Stimulated activated CD4-positive, alpha-beta T cell treated with anti-CD3 and anti-CD28 coated beads, Interleukin-4, amount 100 ng/mL, for 24 hours (primary cell): ENCODE measurements at places on chromosomes 16 and 17.
A peak's percentile ranks its signal among the peaks of the same experiment; 100 is the strongest.

DNA sequence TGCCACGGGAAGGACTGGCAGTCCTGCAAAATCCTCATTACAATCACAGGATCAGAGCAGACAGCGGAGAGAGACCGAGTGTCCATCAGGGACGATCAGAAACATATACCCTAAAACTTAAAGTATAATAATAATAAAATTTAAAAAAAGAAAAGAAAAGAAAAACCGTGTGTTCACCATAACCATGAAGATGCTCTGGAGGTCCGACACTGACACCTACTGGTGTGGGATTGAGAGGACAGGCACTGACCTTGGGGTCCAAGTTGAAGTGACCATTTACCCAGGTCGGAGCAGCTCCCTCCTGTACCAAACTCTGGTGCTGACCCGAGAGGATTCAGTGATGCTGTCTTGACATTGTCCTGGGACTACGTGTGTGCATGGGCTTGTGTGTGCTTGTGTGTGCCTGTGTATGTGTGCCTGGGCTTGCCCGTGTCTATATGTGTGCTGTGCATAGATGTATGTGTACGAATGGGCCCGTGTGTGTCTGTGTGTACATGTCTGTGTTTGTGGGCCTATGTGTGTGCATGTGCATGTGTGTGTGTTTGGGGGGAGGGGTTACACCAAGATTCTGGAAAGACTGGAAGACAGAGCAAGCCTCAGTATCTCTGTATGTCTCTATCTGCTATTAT is 10.0 kb upstream of the CD300LD start:
- DNase-seq: peak; percentile 9

DNA sequence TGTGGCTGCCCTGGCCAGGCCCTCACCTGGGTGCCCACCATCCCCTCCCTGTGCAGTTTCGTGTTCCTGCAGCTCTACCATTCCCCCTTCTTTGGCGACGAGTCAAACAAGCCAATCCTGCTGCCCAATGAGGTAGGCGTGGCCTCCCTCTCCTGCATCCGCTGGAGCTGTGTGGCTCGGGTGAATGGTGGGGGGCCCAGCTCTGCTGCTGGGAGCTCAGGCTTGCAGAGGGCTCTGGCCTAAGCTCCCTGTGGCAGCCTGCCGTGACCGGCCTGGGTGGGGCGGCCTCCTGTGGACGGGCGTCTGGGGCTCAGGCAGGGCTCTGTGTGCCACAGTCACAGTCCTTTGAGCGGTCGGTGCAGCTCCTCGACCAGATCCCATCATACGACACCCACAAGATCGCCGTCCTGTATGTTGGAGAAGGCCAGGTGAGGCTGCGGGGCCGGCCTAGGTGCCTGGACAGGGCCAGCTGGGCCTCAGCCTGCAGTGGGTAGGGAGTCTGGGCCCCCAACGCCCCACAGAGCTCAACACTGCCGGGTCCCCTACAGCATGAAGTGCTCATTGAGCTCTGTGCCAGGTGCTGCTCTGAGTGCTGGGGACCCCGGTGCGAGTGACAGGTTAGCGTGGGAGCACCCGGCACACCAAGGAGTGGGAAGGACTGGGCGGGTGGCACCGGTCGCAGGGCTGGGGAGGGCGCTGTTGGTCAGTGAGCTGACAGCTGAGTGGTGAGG is 37.3 kb downstream of the TSC2 start:
- DNase-seq: no peak

GRCh38 chr16:84532291-84532724 is 27.8 kb upstream of the MEAK7 start:
- no peak for DNase-seq

DNA sequence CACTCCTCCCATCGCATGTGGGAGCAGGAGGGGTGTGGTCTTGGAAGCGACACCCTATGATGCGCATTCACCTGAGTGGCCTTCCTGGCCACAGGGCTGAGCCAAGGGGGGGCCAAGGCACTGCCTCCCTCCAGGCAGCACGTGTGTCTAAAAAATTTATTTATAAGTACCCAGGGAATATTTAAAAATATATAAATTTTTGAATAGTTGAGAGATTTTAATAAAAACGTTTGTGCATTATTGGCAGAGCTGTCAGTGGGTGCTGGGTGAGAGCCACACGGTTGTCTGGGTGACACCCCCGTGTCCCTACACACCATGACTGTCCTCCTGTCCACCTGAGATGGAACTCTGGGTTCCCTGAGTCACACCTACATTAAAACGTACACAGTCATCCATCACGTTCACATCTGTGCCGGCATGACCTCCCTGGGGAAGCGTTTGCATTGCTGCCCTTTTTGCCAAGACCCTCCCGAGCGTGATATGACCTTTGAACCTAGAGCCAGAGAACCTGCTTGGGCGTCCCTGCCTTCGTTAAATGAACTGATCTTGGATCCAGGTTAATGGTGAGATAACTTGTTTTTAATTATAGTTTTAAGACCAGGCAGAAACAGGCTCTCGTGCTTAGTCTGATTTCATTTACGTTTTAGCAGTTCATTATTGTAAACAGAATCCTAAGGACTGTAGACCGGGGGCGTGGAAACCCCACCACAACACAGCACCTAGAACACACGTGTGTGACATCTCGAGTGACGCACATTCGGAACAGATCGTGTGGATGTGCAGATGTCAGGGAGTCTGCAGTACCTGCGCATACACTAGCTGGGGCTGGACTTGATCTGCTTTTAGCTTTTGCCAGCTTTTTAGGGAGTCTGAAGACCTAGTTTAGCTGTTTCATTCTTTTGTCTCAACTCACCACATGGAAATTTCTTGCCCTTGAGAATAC is 192.8 kb upstream of the CHMP6 start:
- no peak for DNase-seq

DNA sequence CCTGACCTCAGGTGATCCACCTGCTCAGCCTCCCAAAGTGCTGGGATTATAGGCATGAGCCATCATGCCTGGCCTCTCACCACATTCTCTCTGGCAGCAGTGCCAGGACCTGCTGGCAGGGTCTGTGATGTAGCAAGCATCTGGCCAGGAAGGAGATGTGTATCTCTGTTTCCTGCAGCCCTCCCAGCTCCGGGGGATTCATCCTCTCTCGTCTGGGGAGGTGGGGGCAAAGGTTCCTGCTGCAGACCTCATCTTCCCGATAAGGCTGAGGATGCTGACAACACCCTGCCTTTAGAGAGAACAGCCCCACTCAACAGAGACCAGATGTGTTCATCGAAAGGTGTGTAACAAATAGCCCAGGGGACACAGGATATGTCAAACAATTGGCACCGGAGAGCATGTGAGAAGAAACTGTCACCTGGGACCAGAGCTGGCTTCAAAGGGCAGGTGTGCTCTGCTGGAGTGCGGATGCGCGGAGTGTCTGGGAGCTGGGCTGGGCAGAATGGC is 54.8 kb upstream of the SEC14L1 start:
- DNase-seq: no peak

DNA sequence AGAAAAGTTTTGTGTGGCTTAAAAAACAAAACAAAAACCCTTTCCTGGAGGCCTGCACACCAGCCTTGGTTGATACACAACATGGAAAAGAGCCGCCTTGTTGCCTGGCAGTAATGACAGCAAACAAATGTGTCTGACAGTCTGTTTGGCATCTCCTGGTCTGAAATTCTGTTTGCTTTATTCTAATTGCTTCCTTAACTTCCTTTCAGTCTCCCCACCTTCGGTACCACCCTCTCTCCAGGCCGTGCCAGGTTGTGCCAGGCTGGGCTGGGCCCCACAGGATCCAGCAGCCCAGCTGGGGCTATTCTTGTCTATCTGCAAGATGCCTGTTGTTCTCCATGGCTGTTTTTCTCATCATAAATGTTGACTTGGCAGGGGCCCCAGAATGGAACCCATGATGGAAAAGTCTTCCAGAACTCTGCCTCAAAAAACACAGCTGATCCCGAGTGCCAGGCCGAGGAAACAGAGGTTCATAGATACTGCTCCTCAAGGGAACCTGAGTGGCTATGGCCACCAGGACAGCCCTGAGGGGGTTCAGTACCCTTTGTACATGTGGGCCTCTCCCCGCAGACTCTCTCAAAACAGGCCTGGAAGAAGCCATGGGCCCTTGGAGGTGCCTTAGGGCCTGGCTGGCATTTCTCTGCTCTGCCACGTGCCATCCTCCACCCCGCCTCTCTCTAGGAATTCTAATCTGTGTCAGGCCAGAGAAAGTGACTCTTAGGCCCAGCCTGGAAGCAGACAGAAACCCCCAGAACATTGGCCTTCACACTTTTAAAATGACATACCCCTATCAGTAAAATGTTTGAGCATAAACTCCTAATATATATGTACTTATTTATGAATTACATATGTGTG is 50.5 kb downstream of the YPEL2 start:
- no peak for DNase-seq

DNA sequence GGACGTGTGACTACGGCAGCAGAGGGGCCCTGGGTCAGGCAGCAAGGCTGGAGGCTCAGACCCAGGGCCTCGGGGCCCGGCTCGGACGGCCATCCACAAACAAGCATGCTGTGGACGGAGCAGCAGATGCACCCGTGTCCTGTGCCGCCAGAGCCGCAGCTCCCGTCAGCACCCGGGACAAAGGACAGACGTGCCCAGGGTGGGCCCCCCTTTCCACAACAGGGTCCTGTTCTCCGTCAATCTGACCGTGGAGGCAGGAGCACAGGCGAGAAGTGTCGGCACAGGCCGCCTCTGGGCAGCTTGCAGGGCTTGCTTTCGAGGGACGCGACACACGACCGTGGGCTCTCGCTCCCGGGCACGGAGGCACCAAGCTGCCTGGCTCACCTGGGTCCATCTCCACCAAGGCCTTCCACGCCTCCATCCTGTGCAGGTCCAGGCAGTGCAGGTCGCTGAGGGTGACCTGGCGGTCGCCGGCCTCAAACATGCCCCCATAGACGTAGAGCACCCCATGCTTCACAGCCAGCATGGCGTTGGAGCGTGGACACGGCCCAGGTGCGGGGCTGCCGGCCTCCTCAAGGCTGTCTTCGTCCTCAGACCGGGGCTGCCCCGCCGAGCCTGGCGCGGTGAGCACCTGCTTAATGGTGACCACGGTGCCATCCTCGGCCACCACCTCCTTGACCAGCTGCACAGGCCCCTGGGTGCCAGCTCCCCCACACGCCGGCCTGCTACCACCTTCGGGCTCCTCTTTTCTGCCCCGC is 56.7 kb downstream of the KLHDC4 start:
- DNase-seq: no peak

DNA sequence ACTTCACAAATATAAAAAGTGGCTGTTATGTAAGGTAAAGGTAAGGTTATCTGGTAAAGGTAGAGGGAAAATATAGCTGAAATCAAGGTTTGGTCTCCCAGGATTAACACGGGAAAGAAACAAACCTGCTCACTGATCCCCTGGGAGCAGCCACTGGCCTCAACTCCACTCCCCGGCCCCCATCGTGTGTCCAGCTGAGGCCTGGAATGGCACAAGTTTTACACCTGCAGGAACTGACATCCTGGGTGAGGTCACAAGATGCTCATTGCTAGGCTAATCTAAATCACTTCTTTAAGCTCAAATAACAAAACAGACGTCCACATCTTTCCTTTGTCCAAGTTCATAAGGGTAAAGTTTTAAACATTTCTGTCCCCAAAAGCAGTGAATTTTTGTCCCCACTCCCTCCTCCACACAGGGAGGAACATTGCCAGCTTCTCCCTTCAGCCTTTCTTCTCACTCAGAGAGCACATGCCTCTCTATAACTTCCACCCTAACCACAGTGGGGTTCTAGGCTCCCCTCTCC is 46.3 kb downstream of the ERN1 start:
- no peak for DNase-seq

GRCh38 chr17:50816771-50817751 is 18.3 kb upstream of the WFIKKN2 start:
- DNase-seq: peak; percentile 62

DNA sequence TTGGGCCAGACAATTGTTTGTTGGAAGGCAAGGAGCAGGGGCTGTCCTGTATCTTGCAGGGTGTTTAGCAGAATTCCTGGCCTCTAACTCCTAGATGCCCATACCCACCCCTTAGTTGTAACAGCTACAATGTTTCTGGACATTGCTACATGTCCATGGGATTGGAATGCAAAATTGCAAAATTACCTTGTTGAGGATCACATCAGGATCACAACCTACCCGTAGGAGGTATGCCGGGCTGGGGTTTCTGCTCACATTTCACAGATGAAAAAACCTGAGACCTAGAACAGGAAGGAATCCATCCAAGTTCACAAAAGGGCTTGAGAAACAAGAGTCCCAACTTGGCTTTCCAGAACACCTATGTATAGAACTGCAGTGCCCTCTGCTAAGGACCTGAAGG is 22.7 kb downstream of the NOG start:
- DNase-seq: no peak

- DNase-seq: no peak
Observed at GRCh38 chr16:67773099-67773498, 33.3 kb downstream of the RANBP10 start.

DNA sequence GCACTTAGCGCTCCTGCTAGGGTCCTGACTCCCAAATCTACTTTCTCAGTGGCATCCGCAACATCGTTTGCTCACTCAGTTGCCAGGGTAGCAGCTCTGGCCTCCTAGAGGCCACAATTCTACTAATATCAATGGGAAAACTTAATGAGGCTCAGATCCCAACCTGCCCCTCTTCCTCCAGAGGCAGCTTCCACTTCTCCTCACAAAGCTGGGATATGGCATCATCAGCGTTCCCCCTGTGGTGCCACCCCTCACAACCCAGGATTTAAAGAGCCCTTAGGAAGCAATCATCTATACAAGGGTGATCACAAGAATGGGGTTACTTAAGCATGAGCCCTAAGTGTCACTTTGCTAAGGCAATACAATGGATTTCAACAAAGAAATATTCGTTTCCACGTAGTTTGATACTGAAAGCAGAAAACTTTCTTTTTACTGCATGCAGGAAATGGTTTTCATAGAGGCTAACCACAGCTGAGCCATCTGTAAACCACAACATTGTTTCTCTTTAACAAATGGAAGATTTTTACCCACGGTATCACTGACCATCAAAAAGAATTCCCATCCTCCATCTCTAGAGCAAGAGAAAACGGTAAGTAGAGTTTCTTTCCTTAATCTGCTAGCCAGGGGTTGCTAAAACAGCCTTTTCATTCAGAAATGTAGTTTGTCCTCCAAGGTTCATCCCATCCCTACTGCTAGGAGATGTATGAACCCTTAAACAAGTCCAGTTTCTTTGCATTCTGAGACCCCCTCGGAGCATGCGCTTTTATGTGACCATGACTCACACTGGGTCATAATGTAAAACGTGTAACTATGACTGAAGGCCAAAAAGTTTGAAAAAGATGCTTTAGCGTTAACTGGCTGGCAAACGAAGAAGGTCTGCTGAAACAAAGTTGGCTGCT is 68.3 kb upstream of the BCAR1 start:
- no peak for DNase-seq
